ENCODE measurements at places on chromosomes 13 and 19. TPM values are rescaled to one million over a fixed set of nuclear protein-coding genes. Genes with fewer than 3 reads are reported as not detected.

Gene PMIS2
- total RNA-seq = not detected

Gene PTPRS
- 80.4 TPM for total RNA-seq

Gene FCGBP
- 17.7 TPM for total RNA-seq

Gene CYP4F8
- total RNA-seq = 1.8 TPM

Gene MEIOSIN
- total RNA-seq = not detected

Gene ZNF441
- 19.5 TPM for total RNA-seq

- no peak for DNase-seq
Observed at GRCh38 chr19:54418030-54418929, 3.0 kb downstream of the TTYH1 start.

DNA sequence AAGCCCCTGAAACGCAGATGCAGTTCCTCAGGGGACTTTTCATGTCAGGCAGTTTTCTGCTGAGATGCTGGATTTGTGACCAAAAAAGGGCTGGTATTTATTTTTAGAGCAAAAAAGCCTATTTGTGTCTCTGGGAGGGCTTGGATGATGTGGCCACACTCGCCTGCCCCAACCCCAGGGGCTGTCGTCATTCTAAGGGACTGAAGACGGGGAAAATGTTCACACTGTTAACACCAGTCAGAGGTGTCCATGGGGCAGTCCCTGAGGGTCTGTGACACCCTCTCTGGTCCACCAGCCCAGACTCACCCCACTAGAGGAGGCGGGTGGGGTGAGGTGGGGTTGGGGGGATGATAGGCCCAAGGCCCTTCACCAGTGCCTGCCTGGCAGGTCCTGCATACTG, 15.9 kb upstream of the EPHX3 start:
- no peak for DNase-seq

DNA sequence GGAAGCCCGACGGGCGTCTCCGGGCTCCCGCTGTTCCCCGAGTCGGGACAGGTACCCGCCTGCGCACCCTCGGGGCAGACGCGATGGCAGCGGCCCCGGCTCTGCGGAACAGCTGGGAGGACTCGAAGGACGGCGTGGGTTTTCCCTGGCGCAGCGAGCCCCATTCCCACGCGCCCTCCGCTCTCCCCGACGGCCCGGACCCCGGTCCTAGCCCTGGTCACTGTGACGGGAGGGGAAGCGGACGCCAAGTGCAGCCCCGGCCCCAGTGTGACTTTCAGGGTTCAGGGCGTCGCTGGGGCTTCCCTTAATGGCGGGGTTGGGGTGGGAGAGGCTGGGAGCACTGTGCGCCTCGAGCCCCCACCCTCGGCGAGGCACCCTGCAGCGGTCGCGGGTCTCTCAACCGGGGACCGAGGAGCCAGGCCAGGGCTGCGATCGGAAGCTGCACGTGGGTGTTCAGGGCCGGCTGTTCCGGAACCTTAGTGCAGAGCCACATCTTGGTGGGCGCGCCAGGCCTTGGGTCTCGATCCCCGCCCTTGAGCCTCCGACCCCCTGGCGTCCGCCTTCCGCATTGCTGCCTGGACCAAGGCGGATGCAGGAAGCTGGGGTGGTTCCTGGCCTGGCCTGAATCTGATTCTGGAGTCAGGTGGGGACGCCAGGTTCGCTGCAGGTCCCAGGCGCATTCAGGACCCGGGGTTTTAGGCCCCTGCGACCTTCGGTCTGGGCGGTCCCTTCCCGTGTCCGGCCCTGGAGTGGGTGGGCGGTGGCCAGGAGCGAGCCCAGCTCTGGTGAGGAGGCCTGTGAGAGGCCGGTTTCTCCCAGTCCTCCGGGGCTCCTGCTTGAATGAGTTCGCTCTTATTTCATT, 3.5 kb downstream of the LGALS7B start:
- DNase-seq = no peak

DNA sequence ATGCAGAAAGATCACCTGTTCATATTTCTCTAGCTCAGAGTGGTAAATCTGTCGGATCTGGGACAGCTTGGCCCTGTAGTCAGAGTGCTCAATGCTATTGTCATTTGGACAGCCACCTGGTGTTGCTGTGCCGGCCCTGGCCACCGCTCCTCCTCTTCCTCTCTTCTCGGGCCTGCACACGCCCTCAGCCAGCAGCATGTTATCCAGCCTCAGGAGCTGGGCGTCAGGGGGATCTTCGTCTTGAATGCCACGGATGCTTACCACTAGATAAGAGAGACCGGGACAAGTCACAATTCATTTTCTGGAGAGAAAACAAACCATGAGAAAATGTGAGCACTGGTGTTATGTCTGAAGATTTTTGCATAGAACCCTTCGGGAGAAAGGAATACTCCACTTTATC, 32.5 kb downstream of the CILP2 start:
- DNase-seq = no peak

GRCh38 chr19:16898361-16899015, 9.7 kb downstream of the F2RL3 start:
- DNase-seq = no peak

- DNase-seq = no peak
Observed at GRCh38 chr13:97352815-97353214, 81.2 kb upstream of the RAP2A start.

GRCh38 chr13:101488734-101489133, 36.3 kb downstream of the ITGBL1 start:
- DNase-seq = no peak

DNA sequence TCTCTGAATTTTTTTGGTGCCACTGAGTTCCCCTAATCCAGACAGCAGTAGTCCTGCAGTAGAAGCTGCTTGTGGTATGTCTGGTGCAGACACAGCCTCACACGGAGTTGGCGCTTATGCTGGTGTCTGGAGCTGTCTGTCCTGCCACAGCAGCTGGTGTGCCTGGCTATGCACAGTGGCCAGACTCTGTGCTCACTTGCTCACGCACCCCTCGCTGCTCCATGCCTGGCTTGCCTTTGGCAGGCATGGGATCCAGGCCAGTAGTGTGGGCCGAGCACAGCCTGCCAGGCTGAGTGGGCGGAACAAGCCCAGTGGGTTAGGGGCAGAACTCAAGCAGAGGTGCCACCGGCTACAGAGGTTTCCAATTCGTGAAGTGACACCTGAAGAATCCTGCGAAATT, 845.9 kb upstream of the PCDH9 start:
- DNase-seq = no peak

DNA sequence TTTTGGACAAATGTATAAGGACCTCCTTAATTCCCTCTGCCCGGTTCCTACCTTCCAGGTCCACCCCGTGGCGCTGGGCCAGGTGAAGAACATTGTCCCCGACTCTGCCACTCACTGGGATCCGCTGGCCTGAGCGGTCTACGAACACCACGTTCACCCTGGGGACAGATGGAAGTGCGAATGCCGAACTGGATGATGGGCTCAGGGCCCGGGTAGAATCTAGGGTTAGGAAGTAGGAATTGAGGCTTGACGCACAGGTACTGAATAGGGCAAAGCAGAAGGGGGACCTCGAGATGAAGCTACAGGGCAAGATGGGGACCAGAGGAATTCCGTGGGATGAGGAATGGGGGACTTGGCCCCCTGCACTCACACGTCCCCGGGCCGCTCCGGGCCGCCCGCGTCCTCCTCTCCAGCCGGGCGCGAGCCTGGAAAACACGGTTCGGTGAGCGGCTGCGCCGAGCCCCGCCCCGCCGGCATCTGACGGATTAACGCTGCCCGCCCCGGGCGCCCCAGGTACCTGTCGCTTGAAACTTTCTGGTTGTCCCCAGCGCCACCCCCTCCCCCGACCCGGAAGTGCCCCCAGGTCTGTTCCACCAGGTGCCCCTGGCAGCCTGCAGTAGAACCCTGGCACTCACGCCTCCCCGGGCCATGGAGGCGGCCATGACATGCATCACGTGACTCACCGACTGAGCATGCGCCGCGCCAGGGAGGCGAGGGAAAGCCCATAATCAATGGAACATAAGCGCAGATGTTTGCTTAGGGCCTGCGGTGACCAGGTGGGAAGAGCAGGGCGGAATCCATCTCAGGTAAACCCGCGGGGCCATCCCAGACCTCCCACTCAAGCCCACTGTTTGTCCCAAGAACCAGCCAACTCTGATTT, at the start of gene FDX2:
Gene FDX2, minus strand, starts transcription at position 681 of the 880 bp plus-strand sequence. Its CDS starts 19 bp downstream, at position 662.
- peak; percentile 53 for DNase-seq

- DNase-seq = no peak
Observed at GRCh38 chr13:24276306-24276705, 33.1 kb upstream of the C1QTNF9 start.

DNA sequence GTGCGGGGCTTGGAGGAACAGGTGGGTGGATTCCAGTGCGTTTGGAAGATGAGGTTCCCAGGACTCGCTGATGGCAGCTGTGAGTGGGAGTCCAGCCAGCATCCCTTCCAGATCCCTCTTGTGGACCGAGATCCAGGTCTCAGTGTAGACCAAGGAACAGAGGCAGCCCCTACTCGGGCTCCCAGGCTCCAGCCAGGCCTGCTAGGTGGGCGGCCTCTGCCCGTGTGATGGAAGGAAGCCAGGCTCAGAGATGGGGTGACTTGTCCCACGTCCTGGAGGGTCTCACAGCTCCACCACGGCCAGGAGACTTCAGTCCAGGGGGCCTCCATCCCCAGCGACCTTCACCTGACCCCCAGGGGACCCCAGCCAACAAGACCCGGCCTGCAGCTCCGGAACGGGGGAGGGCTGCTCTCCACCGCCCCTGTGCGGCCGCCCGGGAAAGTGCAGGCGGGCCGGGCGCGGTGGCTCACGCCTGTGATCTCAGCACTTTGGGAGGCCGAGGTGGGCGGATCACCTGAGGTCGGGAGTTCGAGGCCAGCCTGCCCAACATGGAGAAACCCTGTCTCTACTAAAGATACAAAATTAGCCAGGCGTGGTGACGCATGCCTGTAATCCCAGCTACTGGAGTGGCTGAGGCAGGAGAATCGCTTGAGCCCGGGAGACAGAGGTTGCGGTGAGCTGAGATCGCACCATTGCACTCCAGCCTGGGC, 729 bp upstream of the MADCAM1 start:
- DNase-seq = no peak

DNA sequence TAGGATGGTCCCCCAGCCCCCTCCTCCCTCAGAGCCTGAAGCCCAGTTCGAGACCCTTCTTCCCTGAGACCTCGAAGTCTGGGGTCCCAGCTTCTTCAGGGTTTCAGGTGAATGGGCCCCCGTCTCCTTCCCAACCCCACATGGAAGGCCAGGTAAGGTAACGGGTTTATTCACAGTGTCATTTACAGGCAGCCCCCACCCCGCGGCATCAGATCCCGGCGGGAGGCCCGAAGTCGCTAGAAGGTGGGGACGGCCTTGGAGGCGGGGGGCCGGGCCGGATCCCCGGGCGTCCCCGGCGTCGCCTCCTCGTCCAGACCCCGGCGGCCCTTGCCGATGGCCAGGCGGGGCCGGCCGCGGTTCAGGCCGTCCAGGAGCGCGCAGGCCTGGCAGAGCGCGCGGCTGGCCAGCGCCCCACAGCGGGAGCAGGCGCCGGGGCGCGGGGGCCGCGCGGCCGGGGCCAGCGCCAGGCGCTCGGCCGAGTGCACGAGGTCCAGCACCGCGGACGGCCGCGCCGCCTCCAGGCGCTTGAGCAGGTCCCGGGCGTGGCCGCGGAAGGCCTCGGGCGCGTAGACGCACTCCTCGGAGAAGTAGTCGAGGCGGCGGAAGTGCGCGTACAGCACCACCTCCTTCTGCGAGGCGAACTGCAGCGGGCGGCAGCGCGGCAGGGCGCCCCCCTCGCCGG, 9.7 kb downstream of the CTU1 start:
- DNase-seq = peak; percentile 51

DNA sequence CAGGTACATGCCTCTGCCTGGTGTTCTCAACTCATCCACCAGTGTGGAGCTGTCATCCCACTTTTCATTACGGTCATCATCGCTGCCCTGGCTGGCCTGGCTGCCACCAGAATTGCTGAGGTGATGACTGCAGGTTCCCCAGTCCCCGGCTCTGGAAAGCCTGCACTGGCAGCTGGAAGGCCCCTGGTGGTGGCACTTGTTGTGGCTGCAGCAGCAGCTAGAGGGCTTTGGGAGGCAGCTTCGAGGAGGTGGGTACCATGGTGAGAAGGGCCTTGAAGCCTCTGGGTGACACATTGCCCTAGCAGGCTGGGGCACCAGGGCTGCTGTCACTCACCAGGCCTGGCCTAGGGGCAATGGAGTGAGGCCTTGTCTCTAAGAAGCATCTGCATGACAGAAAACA, 25.3 kb upstream of the ZNF14 start:
- no peak for DNase-seq

- no peak for DNase-seq
Observed at GRCh38 chr13:104577071-104577815, 1511.0 kb upstream of the SLC10A2 start.

DNA sequence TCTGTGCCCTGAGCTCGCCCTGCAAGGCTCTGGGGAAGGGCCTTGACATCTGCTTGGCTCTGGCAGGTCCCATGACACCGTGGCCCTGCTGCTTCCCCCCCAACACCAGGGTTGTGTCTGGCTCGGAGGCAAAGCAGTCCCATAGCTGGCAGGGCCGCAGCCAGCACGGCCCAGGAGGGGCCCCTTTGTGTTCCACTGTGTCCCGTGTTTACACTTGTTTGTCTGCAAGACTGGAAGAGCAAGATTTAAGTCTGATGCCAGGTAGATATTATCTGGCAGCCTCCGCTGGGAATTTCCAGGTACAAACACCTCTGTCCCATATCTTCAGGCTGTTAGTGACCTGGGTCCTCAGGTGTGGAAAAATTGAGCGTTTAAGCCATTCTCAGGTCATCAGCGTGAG, 44.3 kb downstream of the MCF2L start:
- DNase-seq = no peak

DNA sequence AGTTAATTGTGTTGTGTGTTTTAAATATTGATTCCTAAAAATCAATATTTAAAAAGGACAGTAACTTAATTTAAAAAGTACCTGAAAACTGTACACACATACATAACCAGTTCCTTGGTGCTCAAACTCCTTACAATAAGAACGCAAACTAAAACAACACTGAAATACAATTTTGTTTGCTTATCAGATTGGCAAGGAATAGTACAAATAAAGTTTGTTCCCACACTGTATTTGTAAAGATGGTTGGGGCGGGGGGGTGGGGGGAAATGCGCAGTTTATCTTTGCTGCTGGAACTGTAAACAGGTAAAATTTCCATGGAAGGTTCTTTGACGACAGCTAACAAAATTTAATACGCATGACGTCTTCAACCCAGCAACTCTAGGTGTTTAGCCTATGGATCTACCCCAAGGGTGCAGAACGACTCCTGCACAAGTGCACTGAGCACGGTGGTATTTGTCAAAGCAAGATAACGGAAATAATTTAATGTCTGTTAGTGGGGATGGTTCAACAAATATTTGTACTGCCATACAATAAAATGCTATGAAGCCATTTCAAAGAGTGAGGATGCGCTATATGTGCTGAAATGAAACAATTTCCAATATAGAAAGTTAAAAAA, 96.5 kb downstream of the ING1 start:
- no peak for DNase-seq

DNA sequence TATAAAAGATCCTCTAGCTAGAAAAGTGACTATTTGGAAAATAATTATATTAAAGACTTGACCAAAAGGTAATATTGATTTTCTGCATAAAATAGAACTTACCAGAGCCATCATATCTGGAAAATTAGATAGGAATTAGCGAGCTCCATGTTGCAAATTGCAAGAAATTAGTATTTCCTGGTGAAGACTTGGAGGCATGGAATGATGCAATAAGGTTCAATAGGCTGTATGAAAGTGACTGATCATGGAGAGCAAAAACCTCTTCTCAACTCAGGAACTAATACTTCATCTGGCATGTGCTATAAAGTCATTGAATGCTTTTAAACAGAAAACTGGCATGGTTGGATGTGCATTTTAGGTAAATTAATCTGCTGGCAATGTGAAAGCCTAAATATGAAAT, 66.3 kb upstream of the UFM1 start:
- no peak for DNase-seq
